NCI-H460 (cell line): ENCODE measurements at places on chromosomes 11 and 22. TPM values are rescaled to one million over a fixed set of nuclear protein-coding genes. Genes with fewer than 3 reads are reported as not detected.

The PPFIA1 gene
- 22.3 and 26.9 TPM in 2 replicates for total RNA-seq

The C22orf23 gene
- 2.4 TPM in 1 of 2 replicates, not detected in the other for total RNA-seq

The NELL1 gene
- not detected in 2 replicates for total RNA-seq

The BTG4 gene
- total RNA-seq = 0.12 and 0.17 TPM in 2 replicates

- DNase-seq = no peak
Measured at GRCh38 chr22:41910050-41911000, 4.5 kb downstream of the SHISA8 start.

DNA sequence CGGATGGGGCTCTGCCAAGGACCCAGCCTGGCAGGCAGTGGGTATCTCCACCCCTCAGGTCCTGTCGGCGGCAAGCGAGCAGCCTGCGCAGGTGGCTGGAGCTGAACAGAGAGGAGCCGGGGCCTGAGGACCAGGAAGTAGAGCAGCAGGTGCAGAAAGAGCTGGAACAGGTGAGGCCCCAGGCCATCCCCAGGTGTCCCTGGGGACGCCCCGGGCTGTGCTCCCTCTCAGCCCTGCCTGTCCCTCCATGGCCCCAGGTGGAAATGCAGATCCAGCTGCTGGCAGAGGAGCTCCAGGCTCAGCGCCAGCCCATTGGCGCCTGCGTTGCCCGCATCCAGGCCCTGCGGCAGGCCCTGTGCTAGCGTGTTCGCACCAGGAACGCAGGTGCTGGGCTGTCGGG lies 44.0 kb downstream of the PISD start:
- DNase-seq = no peak

DNA sequence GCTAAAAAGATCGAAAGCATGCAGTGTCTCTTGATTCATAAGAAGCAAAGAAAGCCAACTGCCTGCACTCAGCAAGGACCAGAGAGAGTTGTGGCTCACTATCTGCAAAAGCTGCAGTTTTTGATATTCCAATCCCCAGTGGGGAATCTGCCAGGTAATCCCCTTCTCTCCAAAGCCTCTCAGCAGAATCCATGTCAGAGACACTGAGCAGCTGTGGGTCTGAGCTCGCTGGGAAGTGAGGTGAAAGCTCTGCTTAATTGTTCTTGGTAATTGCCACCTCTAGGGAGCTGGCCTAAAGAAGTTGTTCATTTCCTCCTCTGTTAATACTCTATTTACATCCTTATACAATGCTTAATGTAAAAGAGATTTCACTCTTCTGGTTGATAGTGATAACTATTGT lies 261.3 kb upstream of the LRRC4C start:
- no peak for DNase-seq

- no peak for DNase-seq
Measured at GRCh38 chr22:35621451-35621850, 4.3 kb upstream of the MB start.

DNA sequence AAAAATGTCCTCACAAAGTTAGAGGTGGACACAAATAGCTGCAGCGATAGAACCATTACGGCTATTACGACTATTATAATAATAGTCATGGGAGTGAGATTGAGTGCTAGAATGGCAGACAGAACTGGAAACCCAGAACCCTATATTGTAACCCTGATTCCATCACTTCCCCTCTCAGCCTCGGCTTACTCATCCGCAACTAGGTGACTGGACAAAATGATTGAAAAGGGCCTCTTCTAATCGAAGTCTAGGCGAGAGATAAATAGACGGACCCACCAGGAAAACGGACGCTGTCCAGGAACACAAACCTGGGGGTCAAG lies 629 bp downstream of the PSMA1 start:
- DNase-seq = no peak

DNA sequence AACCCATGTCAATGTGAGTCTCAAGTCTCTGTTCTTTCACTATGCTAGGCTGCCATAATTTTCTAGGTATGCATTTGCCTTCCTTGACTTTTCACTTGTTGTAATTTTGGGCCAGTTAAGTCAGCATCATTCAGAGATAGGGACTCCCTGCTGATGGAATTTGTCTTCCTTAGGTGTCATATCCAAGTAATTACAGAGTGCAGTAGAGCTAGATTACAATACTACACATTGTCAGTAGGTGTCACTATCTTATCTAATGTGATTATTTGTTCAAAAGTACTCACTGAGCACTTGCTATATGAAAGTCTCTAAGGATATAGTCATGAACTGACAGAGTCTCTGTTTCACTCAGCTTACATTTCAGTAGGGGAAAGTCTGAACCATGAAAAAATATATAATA lies 25.0 kb upstream of the SYN3 start:
- DNase-seq = no peak

- peak; percentile 46 for DNase-seq
Measured at GRCh38 chr11:86919557-86920210, 35.5 kb downstream of the FZD4 start.

DNA sequence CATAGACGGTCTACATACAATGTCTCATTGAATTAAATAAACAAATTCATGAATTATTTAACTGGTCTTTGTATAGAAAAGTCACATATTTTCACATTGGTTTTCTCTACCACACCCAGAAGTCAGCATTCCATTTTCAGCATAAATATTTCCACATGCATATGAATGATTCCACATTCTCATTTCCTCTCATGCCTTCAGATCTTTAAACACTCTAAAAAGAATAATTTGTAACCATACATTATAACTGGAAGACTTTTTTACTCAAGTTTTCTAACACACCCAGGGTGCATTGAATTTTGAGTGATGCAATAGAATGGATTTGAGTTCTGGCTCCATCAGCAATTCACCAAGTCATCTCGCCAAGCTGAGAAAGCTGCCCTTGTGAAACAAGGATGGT lies 501.8 kb upstream of the TENM4 start:
- no peak for DNase-seq

DNA sequence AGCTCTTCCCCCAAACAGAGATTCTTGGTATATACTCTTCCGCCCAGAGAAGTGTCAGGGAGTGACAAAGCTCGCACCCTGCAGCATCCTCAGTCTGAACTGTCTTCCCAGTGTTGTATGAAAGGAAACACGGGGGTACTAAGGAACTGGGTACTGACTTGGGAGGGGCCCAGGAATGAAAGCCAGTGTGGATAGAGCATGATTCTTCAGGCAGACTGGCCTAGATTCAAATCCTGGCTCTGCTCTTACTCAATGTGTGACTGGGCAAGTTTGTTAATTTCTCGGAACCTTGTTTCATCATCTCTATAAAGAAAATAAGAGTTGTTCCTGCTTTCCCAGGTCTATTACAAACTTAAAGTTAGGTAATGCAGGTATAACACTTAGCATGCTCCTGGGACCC lies 266.0 kb upstream of the NARS2 start:
- no peak for DNase-seq

- DNase-seq = no peak
Measured at GRCh38 chr11:118841469-118842242, 42.0 kb upstream of the CXCR5 start.

- no peak for DNase-seq
Measured at GRCh38 chr11:40602866-40603552, 856.4 kb downstream of the LRRC4C start.
